Urinary bladder (tissue), 4 donors: ENCODE measurements at places on chromosomes 13 and 19. TPM values are rescaled to one million over a fixed set of nuclear protein-coding genes. Genes with fewer than 3 reads are reported as not detected.

The PRX gene
- total RNA-seq = 3.2 TPM

The RNF17 gene
- not detected for total RNA-seq

The FBN3 gene
- total RNA-seq = 2.3 TPM

The OR1I1 gene
- total RNA-seq = not detected

The KLC3 gene
- 0.16 TPM for total RNA-seq

The ELSPBP1 gene
- total RNA-seq = not detected

The ZNF66 gene
- total RNA-seq = 25.4 TPM

The HCN2 gene
- 0.26 TPM for total RNA-seq

The IQCN gene
- 1.3 TPM for total RNA-seq

The ARHGAP33 gene
- 17.4 TPM for total RNA-seq

The IL17D gene
- 6.8 TPM for total RNA-seq

The C19orf67 gene
- total RNA-seq = not detected

The NCR1 gene
- total RNA-seq = 0.32 TPM

The TUBA3C gene
- total RNA-seq = not detected

The NOTCH3 gene
- total RNA-seq = 53.6 TPM

The ZNF154 gene
- 29.3 TPM for total RNA-seq

The LGALS14 gene
- not detected for total RNA-seq

The PRRG2 gene
- 1.6 TPM for total RNA-seq

The F10 gene
- total RNA-seq = 27.6 TPM

The SPTBN4 gene
- total RNA-seq = 1.7 TPM

The CATSPERD gene
- total RNA-seq = not detected

The ERVV-1 gene
- total RNA-seq = not detected

The TRAPPC6A gene
- 7.1 TPM for total RNA-seq

The GPR18 gene
- 0.63 TPM for total RNA-seq

The ZNF99 gene
- 0.74 TPM for total RNA-seq

The GPR183 gene
- total RNA-seq = 22.8 TPM

The ZNF844 gene
- 24.7 TPM for total RNA-seq

The RASIP1 gene
- 10.8 TPM for total RNA-seq

The GEMIN7 gene
- 10.4 TPM for total RNA-seq

The URI1 gene
- 111 TPM for total RNA-seq

The SCEL gene
- total RNA-seq = 0.69 TPM

The B3GNT8 gene
- 0.69 TPM for total RNA-seq

The ZNF888 gene
- total RNA-seq = 21.3 TPM

The IGSF23 gene
- not detected for total RNA-seq

The SLC10A2 gene
- not detected for total RNA-seq

The MRPL54 gene
- total RNA-seq = 23.0 TPM

The LRFN3 gene
- total RNA-seq = 1.9 TPM

The SERTM1 gene
- 1.7 TPM for total RNA-seq

The APC2 gene
- 1.2 TPM for total RNA-seq

The EEF1AKMT1 gene
- total RNA-seq = 13.5 TPM

The FAM98C gene
- total RNA-seq = 5.1 TPM

The S1PR2 gene
- 26.4 TPM for total RNA-seq

The C1QTNF9 gene
- 1.3 TPM for total RNA-seq

The VSTM1 gene
- not detected for total RNA-seq

The FXYD1 gene
- total RNA-seq = 26.9 TPM
